Astrocyte of the spinal cord (primary cell): ENCODE measurements at places on chromosomes 3 and 15.

- DNase-seq, result no peak
Measured at GRCh38 chr3:63980830-63981498, 42.3 kb downstream of the PSMD6 start.

GRCh38 chr3:157542711-157543500 lies 39.7 kb upstream of the VEPH1 start:
- DNase-seq, result peak; percentile 63

- DNase-seq, result no peak
Measured at GRCh38 chr3:159186581-159186980, 384.7 kb downstream of the MFSD1 start.

- DNase-seq, result no peak
Measured at GRCh38 chr15:60761505-60761845, 282.5 kb upstream of the ICE2 start.

- no peak for DNase-seq
Measured at GRCh38 chr3:105214590-105214989, 152.1 kb upstream of the ALCAM start.

DNA sequence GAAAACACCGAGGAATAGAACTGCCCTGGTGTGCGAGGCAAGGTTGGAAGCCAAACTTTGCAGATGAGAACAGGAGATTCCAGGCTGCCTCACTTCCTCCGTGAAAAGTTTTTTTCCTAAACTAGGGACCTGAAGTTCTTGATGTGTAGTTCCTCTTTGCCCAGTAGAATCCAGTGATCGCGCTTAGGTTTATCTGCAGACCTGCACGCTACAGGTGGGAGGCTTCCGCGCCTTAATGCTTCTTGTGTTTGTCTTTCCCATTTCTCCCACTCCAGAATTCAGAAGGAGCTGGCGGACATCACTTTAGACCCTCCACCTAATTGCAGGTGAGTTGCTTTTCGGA lies 5.4 kb downstream of the UBE2E1 start:
- no peak for DNase-seq
